ENCODE measurements at places on chromosomes 3 and 15.

DNA sequence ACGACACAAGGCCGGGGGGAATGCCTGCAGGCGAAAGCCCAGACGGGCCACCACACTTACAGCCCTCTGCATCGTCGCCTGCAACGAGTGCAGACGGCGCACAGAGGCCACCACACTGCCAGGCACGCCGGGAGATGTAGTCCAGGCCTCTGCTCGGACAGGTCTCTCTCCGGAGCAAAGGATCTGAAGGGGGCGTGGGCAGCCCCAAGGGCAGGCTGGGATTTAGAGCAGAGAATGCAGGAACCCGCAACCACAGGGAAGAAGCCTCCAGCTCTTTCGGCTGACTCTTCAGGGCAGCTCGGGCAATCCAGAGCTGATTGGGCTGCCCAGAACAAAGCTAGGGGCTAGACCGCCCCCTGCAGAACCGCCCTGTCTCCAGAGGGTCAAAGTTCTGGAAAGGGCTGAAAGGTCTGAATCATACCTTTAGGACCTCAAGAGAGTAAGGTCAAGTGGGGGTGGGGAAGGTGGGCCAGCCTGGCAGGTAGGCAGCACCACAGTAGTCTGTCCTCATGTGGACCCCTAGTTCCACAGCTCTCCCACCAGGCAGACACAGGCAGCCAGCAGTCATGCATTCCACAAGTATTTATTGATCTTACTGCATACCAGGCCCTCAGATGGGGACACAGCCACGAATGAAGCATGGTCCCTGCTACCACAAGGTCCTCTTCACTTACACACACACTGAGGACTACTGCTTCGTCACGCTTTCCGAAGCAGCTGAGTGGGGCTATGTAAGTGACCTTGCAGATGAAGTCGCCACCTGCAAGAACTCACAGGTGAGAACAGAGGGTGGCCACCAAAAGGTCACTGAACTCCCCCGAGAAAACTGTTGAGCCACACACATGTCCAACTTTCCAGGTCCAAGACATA lies at the start of gene AMT:
Gene AMT, minus strand, starts transcription at position 95 of the 870 bp plus-strand sequence. Its CDS starts 23 bp downstream, at position 72.
- no peak for DNase-seq

- DNase-seq: no peak
These were observed 40.6 kb downstream of the FOXB1 start for GRCh38 chr15:60044636-60045270.

DNA sequence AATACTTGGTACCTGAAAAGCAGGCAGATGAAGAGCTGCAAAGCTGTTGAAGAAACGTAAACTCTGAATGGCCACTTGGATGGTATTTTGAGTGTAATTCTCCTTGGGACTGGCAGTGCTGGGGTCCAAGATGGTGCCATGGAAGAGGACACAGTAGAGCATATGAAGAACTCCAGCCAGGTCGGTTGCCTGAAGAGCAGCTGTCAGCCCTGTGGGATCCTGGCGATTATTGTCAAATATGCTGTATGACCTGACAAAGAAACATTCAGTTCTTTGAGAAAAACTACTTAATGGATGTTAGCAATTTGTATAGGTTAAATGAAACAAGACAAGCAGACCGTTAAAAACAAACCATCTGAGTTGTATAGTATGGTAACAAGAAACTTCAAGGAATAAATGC lies 44.8 kb downstream of the ISL2 start:
- no peak for DNase-seq

DNA sequence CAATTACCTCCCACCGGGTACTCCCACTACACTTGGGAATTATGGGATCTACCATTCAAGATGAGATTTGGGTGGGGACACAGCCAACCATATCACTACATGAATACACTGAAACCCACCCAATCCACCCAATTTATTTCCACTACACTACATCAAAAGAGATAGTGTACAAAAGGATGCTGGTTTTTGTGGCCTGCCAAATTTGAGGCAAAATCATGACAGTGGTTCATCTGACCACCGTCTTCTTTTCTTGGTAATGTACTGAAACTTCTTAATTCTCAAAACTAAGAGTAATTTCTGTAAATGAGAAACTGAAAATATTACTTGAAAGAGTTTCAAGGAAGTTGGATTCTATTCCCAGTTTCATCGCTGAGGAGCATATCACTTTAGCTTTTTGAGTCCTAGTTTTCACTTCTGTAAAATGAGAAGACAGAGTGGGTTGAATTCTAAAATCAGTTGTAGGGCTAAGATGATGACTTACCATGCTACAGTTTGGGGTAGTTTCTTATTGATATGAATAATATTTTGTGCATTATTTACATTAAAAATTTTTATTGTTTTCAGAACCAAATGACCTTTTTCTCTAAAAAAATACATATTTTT lies 360.4 kb upstream of the CNTN6 start:
- DNase-seq: no peak

GRCh38 chr15:66764072-66764786 lies 62.2 kb downstream of the SMAD6 start:
- DNase-seq: no peak

DNA sequence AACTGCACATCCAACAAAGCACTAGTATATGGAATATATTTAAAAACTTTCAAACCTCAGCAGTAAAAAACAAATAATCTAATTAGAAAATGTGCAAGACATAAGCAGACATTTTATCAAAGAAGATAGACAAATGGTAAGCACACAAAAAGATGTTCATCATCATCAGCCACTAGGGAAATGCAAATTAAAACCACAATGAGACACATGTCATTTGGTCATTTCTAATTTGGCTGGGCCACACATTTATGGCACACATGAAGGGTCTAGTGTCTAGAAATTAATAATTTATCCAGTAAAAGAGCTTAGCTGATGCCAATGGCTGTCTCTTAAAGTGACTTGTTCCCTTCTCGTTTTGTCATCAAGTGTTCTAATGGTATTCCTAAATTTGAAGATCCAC lies 45.8 kb downstream of the ARHGAP31 start:
- no peak for DNase-seq

- DNase-seq: peak; percentile 30
These were observed 1205.5 kb downstream of the ROBO1 start for GRCh38 chr3:78562328-78562727.

GRCh38 chr15:61112231-61112630 lies 116.9 kb downstream of the RORA start:
- DNase-seq: no peak

DNA sequence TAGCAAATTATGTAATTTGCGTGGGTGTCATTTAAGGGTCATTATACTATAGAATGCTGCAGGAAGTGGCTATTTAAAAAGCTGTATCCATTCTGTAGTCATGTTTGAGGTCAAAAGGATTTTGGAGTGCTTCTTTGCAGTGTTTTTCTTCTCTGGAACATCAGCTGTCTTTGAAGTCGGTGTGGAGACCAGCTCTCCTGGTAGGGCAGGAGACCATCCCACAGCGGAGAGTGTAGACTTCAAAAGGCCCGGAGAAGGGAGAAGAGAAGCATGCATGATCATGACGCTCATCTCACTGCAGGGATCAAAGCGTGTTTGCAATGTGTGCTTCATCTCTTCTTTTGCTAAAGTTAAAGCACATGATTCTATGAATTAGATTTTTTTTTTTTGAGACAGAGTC lies 19.9 kb downstream of the PXK start:
- DNase-seq: no peak

DNA sequence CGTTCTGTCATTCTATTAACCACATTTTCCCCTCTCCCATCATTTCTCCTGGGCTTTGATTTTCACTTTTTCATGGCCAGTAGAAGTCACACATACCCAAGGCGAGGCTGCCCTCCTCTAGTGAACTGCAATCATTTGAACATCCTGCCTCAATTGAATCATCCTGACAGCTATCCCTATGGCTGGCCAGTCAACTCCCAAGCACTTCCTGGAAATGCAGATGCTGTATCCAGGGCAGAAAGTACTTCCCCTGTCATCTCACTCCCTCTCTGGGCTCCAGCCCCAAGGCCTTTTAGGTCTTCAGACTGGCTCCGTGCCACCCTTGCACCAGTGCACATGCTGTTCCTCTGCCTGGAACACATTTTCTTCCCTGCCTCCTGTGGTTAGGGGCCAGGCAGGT lies 738.3 kb upstream of the CFAP20DC start:
- DNase-seq: no peak

GRCh38 chr3:141242377-141243092 lies 10.9 kb downstream of the PXYLP1 start:
- no peak for DNase-seq

Measured in inflammatory macrophage treated with lipopolysaccharide for 4 hours (primary cell).